ENCODE measurements at places on chromosomes 13 and 19. TPM values are rescaled to one million over a fixed set of nuclear protein-coding genes. Genes with fewer than 3 reads are reported as not detected.

GRCh38 chr19:41998246-41999020 is 4.4 kb upstream of the ATP1A3 start:
- H3K27me3 ChIP-seq: no peaks in the 10 kb centered on the region
- H3K4me1 ChIP-seq: no peaks in the 10 kb centered on the region
- no peaks in the 10 kb centered on the region for H3K36me3 ChIP-seq
- no peak for DNase-seq
- no peak overlapping the region for H3K4me3 ChIP-seq

The SACS gene
- 4.8 TPM for total RNA-seq

DNA sequence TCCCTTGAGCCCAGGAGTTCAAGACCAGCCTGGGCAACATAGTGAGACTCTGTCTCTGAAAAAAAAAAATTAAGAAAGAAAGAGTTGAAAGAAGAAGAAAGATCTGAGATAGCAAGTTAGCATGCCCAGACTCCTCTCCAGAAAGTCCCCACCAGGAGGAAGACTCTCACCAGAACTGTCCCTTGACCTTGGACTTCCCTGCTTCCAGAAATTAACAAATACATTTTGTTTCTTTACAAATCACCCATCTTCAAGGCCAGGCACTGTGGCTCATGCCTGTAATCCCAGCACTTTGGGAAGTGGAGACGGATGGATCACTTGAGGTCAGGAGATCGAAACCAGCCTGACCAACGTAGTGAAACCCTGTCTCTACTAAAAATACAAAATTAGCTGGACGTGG is 44.3 kb upstream of the KLF2 start:
- H3K27me3 ChIP-seq: no peaks in the 10 kb centered on the region
- no peak overlapping the region for H3K4me3 ChIP-seq
- H3K27ac ChIP-seq: no peak overlapping the region

The BEST2 gene
- total RNA-seq: not detected

DNA sequence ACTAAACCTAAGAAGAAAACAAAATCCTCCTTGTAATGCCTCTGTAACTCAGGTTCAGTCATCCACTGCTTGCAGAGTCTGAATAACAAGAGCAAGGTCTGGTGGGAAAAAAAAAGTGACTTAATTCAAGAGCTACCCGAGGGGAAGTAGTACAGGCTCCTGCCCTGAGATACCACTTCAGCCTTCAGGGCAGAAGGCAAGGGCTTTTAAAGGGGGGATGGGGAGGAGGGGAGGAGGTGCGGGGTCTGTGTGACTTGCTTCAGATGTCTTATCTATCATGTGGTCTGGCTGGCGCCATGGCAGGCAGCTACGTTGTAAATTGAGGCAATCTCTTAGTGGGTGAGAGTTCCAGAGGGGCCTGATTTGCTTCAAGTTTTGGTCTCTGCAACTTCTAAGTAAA is 66.7 kb downstream of the LRRC63 start:
- H3K36me3 ChIP-seq: no peaks in the 10 kb centered on the region
- H3K4me1 ChIP-seq: no peaks in the 10 kb centered on the region
- no peaks in the 10 kb centered on the region for H3K27me3 ChIP-seq
- H3K27ac ChIP-seq: no peak overlapping the region

- H3K27me3 ChIP-seq: no peaks in the 10 kb centered on the region
- no peaks in the 10 kb centered on the region for H3K36me3 ChIP-seq
- H3K4me1 ChIP-seq: no peaks in the 10 kb centered on the region
- no peak overlapping the region for H3K27ac ChIP-seq
- H3K4me3 ChIP-seq: no peak overlapping the region
- no peak for DNase-seq
These were observed 463.5 kb downstream of the GPC6 start for GRCh38 chr13:93690139-93690538.

DNA sequence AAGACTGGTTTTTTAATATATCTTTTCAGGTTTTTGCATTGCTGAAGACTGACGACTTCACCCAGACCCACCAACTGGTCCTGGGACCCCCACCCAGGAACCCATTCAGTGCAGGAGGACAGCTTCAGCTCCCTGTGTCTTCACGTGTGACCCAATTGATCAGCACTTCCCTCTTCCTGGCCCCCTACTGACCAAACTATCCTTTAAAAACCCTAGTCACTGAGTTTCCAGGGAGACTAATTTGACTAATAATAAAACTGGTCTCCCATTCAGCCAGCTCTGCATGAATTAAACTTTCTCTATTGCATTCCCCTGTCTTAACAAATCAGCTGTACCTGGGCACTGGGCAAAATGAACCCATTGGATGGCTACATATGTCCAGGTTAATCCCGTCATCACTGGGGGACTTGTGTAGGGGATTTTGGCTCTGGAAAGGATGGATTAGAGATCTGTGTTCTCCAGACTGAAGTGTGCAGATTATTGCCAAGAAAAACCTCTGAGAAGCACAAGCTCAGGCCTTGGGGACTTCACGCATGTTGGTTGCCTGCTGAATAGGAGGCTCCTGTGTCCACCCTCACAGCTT is 16.3 kb upstream of the PARP4 start:
- no peak for DNase-seq
- H3K27ac ChIP-seq: no peak overlapping the region
- H3K36me3 ChIP-seq: no peaks in the 10 kb centered on the region
- H3K27me3 ChIP-seq: no peaks in the 10 kb centered on the region

- H3K27me3 ChIP-seq: no peaks in the 10 kb centered on the region
- DNase-seq: no peak
- no peaks in the 10 kb centered on the region for H3K4me1 ChIP-seq
- no peak overlapping the region for H3K27ac ChIP-seq
These were observed 76.6 kb downstream of the AKAP11 start for GRCh38 chr13:42348576-42348975.

- no peaks in the 10 kb centered on the region for H3K36me3 ChIP-seq
- no peak for DNase-seq
- no peaks in the 10 kb centered on the region for H3K27me3 ChIP-seq
- H3K27ac ChIP-seq: no peak overlapping the region
- H3K4me3 ChIP-seq: no peak overlapping the region
These were observed 29.6 kb downstream of the OLFM4 start for GRCh38 chr13:53058065-53058679.

The ZNF470 gene
- total RNA-seq: 5.7 TPM
